Right ventricle myocardium inferior (tissue), 1 donor: ENCODE measurements at places on chromosomes 12 and 14. TPM values are rescaled to one million over a fixed set of nuclear protein-coding genes. Genes with fewer than 3 reads are reported as not detected.

Gene ZDHHC22
- total RNA-seq: not detected

Gene PPP1R1A
- total RNA-seq: 239 TPM

Gene RHEBL1
- total RNA-seq: 0.41 TPM

Gene EPYC
- total RNA-seq: not detected

DNA sequence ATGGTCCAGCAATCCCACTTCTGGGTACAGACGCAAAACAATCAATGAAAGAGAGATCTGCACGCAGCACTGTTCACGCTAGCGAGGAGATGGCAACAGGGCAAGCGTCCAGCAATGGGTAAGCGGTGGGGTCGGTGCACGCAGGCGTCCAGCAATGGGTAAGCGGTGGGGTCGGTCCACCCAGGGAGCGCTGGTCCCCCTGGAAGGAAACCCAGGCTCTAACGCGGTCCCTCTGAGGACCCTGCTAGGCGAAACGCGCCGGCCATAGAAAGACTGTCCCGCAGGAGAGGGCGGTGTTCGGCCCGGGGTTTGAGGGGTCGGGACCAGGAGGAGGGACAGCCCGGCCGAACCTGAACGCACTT is 618 bp upstream of the PGAM5 start:
- no peak for DNase-seq

DNA sequence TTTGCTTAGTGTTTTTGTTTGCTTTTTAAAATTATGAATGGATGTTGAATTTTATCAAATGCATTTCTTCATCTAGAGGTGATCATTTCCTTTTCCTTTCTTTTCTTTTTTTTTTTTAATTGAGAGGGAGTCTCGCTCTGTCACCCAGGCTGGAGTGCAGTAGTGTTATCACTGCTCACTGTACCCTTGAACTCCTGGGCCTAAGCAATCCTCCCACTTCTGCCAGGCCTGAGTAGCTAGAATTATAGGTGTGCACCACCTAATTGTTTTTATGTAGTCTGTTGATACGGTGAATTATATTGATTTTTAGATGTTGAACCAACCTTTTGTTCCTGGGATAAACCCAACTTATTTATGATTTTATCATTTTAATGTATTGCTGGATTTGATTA is 1.5 kb upstream of the CDKL1 start:
- DNase-seq: no peak

GRCh38 chr12:16726879-16727278 is 120.9 kb upstream of the LMO3 start:
- no peak for DNase-seq

DNA sequence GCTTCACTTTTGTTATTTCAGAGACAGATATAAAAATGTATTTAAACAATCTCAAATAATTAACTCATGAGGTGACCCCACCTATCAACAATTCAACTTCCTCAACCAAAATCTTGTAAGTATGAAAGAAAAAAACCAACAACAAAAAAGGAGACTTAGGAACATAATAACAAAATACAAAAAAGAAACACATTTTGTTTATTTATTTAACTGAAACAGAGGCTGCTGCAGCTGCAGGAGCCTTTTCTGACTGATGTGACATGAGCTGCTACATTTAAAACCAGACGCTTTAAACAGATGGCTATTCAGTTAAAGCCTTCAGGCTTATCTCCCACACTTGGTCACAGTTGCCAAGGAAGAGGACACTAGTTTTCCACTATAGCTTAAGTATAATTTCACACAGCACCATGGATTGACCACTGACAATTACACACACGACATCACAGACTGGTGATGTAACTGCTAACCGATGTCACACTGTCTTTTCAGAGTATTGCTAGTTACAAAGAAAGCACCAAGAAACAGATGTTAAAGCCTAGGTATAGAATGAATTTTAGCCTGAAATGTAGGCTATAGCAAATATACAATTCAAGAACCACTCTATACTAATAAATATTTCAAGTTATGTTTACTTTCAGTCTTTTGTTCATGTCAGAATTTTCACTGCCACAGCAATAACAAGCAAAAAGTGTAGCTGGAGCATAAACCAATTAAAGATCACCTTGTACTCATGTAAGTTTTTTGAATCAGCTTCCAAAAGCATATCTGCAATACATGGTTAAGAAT is 113.0 kb downstream of the MED13L start:
- no peak for DNase-seq

DNA sequence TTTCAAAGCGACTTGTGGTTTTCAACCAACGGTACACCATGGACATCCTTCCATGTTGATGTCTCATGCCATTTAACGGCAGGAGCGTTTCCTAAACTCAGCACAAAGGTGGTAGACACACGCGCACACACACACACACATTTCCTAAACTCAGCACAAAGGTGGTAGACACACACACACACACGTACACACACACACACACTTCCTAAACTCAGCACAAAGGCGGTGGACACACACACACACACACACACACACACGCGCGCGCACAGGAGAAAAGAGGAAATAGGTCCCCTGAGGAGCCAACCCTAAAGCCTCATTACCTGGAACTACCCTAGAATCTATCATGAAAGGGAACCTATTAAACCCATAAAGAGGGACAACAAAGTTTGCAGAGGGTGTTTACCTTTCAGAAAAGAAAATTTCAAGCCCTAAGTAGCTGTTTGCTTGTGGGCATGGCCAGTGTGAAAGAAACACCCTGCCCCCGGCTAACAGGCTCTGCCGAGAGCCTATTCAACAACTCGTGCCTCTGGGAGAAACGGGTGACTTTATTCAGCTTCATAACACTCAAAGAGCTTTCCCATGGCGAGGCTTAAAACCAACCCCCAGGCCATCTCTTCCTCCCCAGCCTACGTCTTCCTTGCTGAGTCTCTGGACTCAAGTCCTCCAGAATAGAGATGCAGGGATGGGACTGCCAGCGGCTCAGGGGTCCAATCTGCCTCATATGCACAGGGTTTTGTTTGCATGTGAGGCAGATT is 31.8 kb downstream of the SLC8B1 start:
- peak; percentile 83 for DNase-seq

DNA sequence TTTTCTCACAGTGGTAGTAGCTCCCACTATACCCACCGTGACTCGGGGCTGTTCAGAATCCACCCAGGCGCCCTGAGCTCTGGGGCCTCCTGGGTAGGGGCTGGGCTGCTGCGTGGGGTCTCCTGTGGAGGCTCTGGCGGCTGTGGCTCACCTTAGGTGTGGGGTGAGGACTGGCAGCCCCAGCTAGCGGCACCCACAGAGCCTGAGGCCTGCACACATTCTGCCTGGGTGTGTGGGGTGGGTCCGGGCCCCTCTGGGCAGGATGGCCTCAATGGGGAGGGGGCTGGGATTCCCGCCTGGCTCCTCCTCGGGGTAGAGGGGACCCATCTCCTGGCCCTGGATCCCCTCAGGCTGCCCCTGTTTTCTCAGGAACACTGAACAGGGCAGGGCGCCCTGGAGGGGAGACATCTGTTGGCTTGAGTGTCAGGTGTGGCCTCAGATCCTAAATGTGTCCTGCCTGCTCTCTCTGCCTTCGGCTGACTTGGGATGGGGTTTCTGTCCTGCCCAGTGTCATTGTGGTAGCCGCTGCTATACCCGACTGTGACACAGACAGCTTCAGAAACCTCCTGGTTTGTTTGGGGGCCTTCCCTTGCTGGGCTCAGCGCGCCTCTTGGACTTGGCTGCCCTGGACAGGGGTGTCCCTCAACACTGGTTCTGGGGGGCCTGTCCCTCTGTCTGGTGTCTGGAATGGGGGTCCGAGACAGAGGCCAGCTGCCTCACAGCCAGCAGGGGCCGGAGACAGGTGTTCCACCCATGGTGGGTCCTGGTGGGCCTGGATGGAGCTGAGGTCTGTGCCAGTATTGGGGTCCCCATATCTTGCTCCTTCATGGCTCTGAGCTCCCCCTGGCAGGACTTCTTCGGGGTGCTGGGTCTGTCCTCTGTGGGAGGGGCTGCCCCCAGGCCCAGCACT is 354.9 kb downstream of the TMEM121 start:
- peak; percentile 34 for DNase-seq

GRCh38 chr12:108447168-108447832 is 67.8 kb upstream of the FICD start:
- DNase-seq: no peak

- no peak for DNase-seq
Measured at GRCh38 chr14:95549656-95550585, 15.1 kb downstream of the GLRX5 start.

DNA sequence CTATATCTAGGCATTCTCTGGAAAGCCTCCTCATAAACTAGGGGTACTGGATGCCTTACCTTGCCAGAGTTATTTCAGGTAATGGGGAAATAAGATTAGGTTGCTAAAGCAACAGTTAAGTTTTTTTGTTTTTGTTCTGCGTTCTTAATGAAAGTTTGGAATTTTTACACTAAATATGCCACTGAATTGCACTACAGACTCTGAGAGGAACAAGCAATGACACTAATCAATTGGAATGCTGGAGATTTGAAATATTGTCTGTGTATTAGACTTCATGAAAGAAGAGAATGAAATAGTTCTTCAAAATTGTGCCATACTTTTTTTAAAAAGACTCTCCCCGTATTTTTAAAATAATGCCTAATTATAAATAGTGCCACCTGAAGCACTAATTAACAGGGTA is 287.8 kb downstream of the NAV3 start:
- DNase-seq: no peak

GRCh38 chr12:24069532-24070395 is 120.3 kb upstream of the SOX5 start:
- no peak for DNase-seq

DNA sequence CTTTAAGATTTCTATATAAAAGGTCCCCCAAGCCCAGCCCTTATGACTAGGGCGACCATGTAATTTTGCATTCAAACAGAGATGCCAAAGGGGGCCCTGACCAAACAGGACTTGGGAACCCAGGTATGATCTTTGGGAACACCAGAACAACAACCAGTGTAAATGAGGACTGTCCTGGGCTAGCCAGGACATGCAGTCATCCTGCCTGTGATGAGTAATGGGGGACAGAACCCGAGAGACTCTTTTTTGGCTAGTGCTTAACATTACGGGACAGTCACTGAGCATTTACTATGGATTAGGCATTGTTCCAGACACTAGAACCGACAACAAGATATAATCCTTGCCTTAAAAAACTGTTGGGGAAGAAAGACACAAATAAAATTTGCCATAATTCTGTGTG is 337.3 kb downstream of the CACNA1C start:
- DNase-seq: no peak

DNA sequence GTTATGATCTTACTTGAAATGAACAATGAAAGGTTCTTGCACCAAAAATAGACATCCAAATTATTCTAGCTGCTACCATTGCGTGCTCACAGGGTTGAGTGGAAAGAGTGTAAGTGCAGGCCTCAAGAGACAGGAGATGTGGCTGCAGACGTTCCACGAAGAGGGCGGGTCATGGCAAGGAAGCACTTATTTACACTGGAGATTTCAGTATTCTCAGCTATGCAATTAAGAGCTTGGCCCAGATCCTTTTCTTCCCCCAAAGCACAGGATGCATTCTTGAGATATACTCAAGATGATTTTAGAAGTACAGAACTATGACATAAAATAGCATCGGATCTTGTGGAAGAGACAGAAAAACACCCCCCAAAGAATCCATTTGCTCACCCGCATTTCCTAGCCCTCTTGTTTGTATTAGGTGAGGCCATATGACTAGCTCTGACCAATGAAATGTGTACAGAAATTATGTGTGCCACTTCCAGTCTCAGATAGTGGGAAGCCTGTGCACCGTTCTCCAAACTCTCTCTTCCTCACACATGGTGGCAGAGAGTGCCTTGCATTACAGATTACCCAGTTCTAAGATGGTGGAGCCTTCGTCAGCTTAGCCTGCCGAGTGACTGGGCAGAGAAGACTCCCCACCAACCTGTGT is 261.4 kb downstream of the TTC8 start:
- no peak for DNase-seq

DNA sequence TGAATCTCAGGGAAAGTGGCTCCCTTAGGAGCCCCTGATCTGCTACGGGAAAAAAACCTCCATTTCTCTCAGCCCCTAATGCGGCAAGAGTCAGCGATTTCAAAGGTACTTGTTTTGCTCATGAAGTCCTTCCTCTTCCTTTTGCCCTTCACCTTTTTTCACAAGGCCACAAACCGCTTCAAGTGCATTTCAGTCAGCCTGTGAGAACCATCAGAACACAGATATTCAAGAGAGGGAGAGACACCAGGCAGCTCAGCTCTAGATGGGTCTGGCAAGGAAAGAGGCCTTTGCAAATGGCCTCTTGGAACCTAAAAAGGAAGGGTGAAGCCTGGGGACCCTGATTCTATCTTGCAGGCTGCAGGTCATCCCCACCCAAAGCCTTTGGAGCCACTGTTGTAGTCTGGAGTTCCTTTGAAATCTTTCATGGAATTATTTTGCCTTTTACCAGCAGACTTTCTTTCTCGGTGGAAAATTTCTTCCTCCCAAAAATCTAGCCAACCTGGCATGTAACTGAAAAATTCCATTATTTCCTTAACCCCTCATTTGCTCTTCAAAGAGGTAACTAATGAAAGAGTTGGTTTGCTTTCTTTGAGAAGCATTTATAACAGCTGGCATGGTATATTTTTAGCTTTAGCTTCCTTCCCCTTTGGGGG is 145.0 kb downstream of the SAMD4A start:
- DNase-seq: no peak
